ENCODE measurements at places on chromosomes 13 and 19.

DNA sequence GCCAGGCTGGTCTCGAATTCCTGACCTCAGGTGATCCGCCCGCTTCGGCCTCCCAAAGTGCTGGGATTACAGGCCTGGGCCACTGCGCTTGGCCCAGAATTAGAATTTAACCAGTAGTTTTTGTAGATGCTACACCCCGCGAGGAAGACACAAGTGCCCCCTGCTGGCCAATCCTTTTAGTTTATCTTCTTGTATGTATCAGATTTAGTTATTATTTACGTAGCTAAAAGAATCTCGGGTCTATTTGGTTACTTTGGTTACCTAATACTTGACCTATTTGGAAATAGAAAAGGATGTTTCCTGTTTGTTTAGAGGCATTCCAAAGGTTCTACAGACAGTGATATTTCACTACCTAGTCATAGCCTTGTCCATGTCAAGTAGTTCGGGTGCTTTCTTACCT, 22.0 kb downstream of the MUC16 start:
- DNase-seq: no peak

- DNase-seq: no peak
These were observed 1.3 kb downstream of the MAN2B1 start for GRCh38 chr19:12665281-12665573.

DNA sequence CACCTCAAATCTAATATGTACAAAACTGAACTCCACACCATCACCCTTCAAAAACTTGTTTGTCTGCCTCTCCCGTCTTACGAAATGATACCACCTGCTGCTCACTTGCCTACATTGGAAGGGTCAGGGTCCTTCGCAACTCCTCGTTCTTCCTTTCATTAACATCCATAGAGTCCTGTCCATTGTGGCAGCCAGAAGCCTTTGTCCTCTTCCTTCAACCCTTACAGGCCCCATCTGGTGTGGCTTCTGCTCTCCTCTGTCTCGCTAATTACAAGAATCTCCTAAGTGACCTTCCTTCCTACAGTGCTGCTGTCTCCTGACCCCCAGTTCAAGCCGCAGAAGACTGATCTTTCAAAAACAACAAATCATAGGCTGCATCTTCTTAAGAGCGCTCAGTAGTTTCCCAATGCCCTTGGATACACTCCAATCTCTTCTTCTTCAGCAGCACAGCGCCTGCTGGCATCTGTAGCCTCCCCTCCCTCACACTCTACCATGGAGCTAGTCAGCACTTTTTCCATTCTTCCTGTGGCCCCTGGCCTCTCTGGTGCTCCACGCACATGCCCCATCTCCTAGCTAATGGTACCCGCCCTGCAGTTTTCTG, 382.7 kb downstream of the LIG4 start:
- no peak for DNase-seq

GRCh38 chr13:99725644-99726043, 224.4 kb downstream of the TM9SF2 start:
- DNase-seq: no peak

- no peak for DNase-seq
These were observed 11.1 kb downstream of the MAMSTR start for GRCh38 chr19:48708471-48708870.

Measured in fibroblast of skin of scalp (primary cell).